Activated effector memory CD4-positive, alpha-beta T cell treated with anti-CD3 and anti-CD28 coated beads, Interleukin-2, amount 50 U/mL, for 16 hours (primary cell): ENCODE measurements at places on chromosomes 7 and 10.

DNA sequence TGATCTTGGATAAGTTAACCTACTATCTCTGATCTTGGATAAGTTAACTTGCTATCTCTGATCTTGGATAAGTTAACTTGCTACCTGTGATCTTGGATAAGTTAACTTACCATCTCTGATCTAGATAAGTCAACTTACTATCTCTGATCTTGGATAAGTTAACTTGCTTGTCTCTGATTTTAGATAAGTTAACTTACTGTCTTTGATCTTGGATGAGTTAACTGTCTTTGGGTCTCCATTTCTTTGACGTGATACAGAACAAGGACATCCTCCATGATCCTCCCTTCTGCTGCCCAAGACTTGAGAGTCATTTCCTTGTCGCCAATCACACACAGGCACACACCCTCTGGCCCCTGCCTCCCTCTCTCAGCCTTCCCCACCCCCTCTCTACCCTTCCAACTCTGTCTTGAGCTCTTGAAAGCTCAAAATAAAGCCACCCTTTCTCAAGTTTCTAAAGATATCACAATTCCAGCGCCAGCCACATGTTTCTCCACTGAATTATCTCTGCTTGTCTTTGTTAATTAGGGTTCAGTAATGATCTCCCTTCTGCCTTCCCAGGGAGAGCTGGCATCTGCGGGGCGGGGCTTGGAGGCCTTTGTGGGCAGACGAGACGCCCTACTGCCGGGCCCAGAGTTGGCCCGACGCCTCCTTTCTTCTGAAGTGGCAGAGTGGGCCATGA, 85.1 kb upstream of the GTF2I start:
- DNase-seq = no peak

- no peak for DNase-seq
These were observed 342.4 kb downstream of the BBS9 start for GRCh38 chr7:33471636-33472242.

DNA sequence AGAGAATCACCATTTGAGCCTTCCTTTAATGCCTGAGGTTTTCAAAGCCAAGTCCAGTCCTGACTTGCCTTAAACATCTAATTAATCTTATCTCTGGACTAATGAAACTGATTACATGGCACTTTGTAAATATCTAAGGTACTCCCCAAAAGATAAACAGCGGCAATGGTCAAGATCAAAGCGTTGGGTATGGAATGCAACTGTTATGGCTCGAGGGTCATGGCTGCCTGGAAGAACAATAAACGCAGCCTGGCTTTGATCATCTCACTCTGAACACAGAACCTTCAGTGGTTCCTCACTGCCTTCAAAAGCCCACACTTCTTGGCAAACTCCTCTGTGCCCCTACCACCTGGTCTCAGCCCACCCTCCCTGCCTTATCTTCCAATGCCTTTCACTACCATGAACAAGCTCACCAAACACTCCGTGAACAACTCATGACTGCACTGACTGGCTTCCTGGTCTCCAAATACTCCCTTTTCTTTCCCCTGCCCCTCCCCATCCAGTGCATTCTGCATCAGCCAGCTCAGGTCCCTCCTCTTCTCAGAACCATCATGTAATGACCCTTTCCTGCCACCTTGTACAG, 150.2 kb upstream of the NFE2L3 start:
- no peak for DNase-seq

GRCh38 chr10:31867646-31868045, 61.0 kb downstream of the ARHGAP12 start:
- no peak for DNase-seq

- DNase-seq = no peak
These were observed 22.5 kb downstream of the DRGX start for GRCh38 chr10:49373361-49373760.

DNA sequence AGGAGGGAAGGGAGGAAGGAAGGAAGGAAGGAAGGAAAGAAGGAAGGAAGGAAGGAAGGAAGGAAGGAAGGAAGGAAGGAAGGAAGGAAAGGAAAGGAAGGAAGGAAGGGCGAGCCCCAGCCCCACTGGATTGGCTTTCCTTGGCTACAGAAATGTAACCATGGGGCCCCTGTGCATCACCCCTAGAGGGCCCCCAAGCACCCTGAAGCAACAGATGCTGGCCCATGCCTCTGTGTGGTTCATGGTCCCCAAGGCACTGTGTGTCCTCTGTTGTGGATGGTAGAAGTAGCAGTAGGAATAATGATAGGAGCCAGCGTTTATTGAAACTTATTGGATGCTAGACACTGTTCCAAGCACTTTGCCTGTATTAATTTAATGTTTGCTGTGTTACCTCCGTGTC, 116.6 kb upstream of the MACROH2A2 start:
- no peak for DNase-seq

DNA sequence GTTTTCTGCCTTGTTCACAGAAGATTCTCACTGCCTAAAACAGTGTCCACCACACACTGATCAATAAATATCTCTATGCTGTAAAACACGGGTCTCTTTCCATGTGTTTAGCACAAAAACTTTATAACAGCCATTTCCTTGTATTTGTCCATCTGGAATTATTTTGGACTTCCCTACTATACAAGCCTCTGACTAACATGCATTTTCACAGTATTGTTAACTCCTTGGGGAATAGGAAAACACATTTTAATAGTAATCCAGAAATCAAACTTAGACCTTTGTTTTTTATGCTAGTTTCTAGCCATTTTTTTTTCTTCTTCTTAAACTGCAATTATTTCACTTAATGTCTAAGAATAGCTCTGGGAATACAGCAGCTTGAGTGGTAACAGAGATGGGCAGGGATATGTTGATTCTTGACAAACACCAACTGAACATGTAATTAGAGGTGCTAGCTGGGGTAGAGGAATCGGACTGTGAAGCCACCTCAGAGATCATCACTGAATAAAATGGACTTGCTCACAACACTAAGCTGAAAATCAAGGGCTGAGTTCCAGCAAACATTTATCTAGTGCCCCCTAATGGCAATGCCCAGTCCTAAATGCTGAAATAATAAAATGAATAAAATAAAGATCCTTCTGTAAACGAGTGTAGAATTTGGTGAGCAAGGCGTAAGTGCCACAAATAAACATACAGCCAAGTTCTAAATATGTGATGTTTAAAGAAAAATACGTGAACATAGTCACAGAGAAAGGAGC, 593.1 kb downstream of the SORCS1 start:
- DNase-seq = no peak

DNA sequence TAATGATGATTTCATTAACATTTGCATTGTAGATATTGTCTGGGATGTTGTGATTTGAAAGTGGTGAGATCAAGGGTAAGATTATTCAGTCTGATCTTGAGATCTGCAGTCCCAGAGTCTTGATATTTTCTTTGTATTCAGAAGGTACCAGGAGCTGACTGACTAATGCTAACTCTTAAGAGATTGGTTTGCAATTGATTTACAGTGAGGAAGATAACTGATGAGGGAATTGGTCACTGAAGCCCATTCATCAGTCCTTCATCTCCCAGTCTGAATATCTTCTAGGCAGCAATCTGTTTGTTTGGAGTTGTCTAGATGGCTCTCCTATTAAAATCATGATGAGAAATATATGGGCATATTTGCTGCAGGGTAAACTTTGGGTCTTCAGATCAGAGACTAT, 473.7 kb downstream of the ARL4A start:
- DNase-seq = no peak
